ENCODE measurements at places on chromosomes 1 and 21.

DNA sequence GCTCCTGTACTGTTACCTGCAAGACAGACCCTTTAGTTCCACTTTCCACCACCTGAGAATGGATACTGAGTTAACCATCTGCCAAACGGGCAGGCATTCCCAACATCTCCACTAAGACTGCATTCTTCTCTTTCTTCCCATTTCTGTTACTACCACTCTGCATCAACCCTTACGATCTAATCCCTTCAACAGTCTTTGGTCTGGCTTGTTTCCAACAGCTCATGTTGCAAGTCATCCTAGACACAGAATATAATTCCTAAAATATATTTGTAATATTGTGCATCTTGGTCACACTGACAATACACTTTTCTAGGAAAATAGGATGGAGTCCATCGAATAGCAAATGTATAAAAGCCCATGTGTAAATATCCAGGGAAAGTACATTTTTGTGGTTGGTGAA is 166.7 kb downstream of the SIPA1L2 start:
- DNase-seq: no peak

DNA sequence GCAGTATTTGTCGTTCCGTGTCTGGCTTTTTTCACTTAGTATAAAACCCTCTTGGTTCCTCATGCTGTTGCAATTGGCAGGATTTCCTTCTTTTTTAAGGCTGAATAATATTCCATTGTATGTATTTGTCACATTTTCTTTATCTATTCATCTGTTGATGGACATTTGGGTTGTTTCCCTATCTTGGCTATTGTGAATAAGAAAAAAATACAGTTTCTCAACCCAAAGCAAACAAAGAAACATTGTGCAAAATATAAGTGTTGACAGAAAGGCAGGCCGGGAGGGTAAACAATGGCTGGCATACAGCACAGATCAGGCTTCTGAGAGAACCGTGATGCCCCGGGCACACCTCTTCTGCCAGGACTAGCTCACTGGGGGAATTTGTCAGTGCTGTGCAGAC is 26.9 kb downstream of the NENF start:
- DNase-seq: no peak

GRCh38 chr21:31855180-31855579 is 17.6 kb upstream of the HUNK start:
- no peak for DNase-seq

GRCh38 chr1:2446394-2446793 is 29.7 kb upstream of the PLCH2 start:
- DNase-seq: no peak

- DNase-seq: peak; percentile 36
Measured at GRCh38 chr1:55378582-55378981, 163.4 kb upstream of the USP24 start.

GRCh38 chr1:80582980-80583379 is 1217.8 kb upstream of the ADGRL2 start:
- DNase-seq: no peak

DNA sequence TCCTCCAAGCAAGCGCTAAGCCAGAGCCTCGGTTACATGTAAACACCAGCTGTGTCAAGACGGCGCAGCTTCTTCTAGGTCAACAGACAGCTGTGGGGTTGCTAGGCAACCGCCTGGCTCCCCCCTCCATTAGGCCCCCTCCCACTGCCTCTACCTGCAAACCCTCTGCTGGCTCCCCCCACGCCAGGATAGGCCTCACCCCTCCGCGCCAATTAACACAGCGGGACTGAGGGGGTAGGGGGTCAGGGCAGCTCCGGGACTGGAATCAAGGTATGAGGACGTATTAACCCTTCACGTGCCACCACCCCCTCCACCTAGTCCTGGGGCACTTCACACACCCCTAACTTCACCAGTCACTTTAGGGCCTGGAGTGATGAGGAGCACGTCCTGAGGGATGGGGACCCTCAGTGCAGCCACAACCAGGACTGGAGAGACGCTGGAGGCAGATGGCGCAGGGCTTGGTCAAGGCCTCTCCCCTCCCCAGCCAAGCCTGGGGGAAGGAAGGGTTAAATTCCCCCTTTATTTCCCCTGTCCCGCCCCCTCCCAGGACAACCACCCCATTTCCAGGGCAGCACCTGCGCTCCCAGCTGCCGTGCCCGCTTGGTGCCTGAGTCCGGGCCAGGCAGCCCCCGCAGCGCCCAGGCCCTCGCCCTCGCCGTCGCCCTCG is 37.4 kb upstream of the WASF2 start:
- DNase-seq: peak; percentile 39

DNA sequence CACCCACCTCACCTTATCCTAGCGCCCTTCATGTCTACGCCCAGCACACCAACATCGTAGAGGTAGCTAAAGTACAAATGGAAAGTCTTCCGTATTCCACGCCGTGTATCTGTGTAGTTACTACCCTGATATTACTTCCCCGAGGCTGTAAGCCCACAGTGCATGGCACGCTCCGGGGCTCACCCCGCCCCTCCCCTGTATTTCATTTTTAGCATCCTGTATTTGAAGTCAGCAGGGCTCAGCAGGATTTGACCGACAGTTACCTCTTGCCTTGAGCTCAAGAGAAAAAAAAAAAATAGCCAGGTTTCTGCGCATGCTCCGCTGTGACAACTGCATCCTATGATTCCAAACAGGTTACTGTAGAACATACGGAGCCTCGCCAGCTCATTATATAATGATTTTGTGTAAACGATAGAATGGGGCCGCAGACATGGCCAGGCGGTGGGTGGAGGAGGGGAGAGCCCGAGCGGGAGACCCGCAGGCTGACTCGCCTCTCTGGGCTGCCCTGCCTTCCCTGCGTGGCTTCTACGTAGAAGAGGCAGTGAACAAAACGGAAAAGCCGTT is 1.3 kb downstream of the ABCG1 start:
- DNase-seq: peak; percentile 89

DNA sequence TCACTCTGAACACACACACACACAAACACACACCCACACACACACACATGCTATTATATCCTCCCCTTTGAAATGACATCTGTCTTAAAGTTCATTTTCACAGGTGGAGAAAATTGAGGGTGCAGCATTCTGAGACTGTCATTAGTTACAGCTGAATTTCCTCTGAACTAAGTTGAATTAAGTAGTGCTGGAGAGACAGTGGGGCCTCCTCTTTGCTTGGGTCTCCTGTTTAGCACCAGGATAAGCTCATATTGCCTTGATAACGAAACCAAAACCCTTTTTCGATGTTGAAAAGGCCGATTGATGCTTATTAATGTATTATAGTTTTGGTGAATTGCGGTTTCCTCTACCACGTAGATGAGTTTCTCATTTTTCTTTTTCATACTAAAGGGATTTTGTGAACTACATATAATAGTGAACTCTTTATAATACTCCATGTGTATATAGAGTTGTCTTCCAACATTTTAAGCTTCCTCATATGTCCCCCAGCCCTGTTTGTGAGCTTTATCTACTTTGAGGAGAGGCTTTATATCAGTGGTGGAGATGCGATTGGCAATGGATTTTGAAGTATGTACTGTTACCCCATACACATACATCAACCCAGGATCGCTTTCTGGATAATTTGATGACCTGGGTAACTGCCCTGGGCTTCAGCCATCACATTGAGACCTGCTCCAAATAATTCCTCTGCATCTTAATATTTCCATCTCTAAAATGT is 17.4 kb downstream of the DYNLT5 start:
- peak; percentile 83 for DNase-seq

DNA sequence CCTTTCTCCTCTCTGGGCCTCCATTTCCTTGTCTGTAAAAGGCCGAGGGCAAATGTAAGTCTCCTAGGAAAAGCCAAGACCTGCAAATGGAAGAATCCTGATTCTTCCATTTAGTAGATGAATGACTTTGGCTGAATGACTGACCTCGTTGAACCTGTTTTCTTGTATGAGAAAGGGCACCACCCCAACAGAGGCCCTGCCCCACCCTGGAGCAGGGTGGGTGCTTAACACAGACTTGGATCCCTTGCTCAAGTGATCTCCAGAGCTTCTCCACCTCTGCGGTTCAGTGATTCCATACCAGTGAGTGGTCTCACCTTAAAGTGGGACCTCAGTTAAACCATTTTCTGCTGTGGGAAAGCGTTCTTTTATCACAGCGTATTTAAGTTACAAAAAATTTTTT is 39.0 kb upstream of the GUCA2B start:
- DNase-seq: no peak

All from RPMI8226 (cell line).